ENCODE measurements at places on chromosomes 7 and 10.

DNA sequence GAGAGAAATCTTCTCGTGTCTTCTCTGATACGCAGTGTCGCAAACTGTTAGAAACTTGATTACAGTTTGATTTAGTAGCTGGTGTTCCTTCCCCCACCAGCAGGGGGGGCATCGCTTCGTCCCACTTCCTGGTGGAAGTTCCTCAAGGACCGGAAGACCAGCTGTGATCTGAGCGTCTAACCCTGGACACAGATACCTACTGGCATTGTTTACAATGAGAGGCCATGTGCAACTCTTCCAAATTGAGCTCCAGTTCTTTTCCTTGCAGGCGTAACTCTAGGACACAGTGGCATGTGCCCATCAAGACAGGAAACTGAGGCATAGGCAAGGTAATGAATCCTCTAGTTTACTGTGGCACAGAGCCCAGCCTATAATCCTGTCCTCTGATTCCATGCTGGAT is 219.0 kb downstream of the CCDC3 start:
- DNase-seq, result peak; percentile 17

DNA sequence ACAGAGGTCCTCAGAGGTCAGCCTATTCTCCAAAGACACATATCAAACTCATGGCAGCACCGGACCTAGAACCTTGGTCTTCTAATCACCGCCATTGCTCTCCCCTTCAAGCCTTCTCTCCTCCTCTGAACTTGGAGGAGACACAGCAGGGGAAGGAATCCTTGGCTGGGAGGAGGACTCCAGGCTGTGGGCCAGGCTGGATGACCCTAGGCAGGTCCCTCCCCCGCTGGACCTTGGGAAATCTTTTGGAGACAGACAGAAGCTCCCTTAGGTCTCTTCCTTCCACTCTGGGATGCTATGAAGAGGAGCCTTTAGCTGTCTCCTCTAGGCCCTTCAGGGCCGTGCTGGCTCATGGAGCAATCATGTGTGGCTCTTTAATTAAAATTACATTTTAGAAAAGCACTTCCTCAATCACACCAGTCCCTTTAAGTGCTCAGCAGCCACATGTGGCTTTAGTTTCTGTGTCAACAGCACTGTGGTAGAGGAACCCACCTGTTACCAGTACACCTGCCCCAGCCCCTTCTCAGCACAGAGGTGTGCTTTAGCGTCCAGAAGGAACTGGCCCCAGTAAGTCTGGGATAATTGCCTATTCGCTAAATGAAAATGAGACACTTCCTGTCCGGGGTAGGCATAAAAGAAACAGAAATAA is 238.2 kb downstream of the CELF2 start:
- no peak for DNase-seq

DNA sequence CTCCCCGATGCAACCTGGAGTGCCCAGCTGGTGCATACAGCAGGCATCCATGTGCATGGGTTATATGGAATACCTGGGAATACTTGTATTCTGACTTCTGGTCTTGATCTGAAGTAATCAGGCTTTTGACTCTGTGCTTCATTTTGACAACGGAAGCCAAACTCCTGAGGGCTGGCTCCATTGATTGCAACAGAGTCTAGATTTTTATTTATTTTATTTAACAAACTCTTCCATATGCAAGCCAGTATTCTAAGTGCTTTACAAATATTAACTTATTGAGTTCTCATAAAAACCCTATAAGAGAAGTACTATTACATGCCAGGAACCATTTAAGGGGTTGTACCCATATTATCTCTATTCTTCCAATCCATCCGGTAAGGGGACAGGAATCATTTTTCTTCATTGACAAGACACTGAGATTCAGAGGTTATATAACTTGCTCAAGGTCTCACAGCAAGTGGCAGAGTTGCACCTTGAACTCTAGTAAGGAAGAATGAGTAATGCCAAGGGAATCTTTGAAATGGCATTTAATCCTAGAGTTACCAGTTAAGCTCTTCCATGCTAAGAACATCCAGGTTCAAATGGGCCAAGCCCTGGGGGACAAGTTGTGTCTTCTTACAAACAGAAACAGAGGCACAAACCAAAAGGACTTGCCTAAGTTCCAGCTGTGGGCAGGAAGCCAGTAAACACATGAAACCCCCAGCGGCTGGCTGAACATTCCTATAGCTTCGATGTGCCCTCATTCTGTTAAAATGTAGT is 241.0 kb downstream of the WDR11 start:
- peak; percentile 74 for DNase-seq

DNA sequence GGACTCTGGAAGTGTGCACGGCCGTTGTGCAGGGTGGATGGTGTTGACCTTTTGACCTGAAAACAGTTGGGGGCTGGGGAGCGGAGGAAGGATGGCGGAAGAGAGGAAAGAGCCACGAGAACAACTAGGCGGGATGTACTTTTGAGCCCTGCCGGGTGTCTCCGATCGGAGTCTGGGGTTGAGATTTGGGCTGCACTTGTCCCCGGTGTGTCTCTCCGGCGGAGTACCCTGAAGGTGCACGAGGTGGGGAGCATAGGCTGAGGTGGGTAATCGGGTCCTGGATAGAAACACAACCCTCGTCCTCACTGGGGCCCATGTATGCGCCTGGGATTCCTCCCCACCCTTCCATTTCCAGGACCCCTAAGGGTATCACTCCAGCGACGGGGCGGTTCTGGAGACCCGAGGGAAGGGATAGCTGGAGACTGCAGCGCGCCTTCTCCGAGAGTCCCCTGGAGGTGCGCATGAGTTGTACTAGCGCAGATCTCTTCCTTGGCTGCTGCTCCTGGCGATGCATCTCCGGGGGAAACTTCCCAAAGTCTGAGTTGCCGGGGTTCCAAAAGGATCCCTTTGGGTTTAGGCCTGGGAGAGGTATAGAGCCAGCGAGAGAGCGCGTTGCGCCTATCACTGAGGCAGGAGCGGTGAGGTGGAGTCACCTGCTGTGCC is 4.6 kb upstream of the HMX2 start:
- no peak for DNase-seq

DNA sequence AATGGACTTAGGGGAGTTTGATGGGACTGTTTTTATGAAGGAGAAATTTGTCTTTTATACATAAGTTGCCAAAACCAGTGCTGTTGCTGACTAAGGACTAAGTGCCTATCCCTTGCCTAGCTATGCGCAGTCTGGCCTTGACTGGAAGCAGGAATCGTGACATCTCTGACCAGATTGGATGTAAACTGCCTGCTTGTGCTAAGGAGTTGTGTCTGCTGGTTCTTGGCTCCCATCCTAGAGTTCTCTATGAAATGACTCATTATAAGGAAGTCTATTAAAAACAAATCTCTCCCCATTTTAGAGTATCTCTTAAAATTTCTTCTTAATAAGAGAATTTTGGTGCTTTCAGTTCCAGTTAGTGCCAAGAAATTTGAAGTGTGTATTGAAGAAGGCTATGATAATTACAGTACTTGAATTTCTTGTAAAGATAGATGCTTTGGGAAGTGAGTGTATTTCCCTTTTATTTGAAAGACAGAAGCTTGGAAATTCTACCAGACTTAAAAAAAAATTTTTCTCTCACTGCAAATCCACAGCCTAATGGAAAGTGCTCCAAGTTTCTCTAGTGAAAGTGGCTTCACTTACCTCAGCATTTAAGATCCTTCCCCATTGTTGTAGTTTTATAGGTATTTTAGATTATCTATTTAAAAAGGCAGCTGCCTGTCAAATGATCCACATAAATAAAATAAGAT is 77.6 kb downstream of the BICC1 start:
- DNase-seq, result peak; percentile 95

- DNase-seq, result peak; percentile 51
Measured at GRCh38 chr10:83536426-83536825, 602.9 kb upstream of the GHITM start.

DNA sequence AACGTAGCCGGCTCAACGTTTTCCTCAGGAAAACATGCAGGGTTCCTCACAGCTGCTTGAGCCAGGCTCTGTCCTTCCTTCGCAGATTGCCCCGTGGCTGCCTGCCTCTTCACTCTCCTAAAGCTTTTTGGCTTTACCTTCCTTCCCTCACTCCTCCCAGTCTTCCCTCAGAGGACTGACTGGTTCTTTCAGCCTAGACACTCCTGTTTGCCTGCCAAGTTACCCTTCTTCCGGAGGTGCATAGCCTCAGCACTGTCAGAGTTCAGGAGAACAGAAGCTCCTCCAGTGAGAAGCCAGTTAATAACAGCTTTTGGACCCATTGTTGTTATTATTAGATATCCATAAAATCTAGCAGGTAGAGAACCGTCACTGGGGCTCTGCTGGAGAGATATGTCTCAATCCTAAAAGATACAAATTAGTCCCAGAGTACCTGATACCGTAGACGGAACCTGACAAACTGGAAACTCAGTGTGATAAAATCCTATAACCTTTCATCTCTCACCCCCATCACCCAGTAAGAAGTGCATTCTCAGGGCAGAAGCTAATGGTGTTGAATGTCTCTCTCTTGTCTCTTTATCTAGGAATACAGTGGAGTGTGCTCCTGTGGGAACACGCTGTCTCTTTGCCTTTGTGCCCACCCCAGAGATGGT is 79.6 kb downstream of the SND1 start:
- no peak for DNase-seq

DNA sequence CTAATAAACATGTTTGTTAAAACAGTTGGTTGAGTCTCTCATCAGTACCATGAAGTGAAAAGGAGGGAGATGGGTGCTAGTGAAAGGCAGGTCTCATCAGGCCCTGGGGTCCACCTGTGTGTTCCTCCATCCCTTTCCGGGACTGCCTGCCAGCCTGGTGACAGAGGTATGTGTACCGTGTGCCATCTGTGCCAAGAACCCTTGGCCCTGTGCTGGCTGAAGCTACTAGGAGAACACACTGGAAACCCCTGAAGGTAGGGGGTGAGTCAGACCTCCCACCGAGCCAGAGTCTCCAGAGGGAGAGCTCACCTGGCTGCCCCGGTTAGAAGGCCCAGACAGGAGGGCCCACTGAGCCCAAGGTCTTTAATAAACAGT is 2.3 kb downstream of the DDIT4 start:
- peak; percentile 18 for DNase-seq

DNA sequence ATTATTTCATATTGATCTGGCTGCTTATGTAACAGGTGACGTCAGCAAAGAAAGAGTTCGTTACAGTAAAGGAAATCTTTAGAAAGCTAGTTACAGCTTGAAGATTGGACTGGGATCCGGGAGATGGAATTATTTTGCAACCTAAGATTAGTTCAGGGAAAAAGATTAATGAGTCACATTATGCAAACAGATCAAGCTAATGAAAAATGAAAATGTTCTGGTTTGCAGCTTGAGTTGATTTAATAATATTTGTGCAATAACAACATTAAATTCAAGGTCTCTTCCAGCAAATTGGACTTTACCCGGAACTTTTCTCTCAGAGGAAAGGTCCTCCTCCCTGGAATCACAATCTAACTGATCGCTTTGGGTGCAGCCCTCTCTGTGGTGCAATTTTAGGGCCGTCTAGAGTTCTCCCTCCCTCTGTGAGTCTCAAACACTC is 119.5 kb downstream of the OTUD1 start:
- DNase-seq, result no peak
